Right lobe of liver (tissue), 6 donors: ENCODE measurements at places on chromosomes 12 and 14. TPM values are rescaled to one million over a fixed set of nuclear protein-coding genes. Genes with fewer than 3 reads are reported as not detected.

GRCh38 chr14:22438742-22439141 is 150.3 kb downstream of the DAD1 start:
- no peak for DNase-seq

DNA sequence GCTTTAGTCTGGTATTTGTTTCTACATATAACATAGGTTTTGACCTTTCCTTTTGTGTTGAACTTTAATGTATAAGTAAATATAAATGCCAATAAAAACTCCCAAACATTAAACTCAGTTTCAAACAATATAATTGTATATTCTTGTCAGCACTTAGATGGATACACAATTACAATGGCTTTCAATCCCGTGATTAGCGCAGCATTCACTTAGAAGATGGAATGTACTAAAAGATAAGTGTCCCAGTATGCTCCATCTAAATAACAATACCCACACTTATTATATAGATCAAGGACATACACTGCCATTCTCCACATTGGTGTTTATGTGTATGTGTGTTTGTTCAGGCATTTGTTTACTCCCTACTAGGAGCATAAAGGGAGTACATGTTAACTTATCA is 193.1 kb downstream of the SOX5 start:
- DNase-seq = no peak

GRCh38 chr14:34059037-34059924 is 108.4 kb upstream of the EGLN3 start:
- no peak for DNase-seq

DPPA3 gene
- not detected for total RNA-seq

CLEC6A gene
- total RNA-seq = not detected

FOXG1 gene
- total RNA-seq = not detected

DNA sequence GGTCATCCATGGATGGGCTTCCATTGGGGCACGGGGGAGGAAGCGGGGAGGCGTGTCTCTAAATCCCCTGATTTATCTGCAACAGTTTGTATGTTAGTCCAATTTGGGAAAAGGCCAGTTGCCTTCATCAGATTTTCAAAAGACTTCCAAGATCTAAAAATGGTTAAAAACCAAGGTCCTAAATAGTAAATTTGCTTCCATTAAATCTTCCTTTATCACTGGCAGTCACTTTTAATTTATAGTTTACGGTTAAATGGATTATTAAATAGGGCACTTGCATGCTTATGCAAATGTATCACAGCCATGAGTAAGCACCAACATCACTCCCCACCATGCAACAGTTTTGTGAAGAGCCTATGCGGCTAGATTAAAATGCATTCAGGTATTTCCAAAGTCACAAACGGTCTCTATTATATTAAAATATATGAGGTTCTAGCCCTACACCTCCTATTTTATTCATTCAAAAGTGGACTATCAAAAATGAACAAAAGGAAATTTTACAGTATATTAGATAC is 108.2 kb upstream of the GPHB5 start:
- DNase-seq = no peak

- no peak for DNase-seq
Measured at GRCh38 chr12:102374190-102374589, 106.2 kb downstream of the IGF1 start.

GRCh38 chr14:85731186-85731585 is 201.2 kb downstream of the FLRT2 start:
- DNase-seq = no peak

TBX3 gene
- total RNA-seq = 21.3 TPM

DNA sequence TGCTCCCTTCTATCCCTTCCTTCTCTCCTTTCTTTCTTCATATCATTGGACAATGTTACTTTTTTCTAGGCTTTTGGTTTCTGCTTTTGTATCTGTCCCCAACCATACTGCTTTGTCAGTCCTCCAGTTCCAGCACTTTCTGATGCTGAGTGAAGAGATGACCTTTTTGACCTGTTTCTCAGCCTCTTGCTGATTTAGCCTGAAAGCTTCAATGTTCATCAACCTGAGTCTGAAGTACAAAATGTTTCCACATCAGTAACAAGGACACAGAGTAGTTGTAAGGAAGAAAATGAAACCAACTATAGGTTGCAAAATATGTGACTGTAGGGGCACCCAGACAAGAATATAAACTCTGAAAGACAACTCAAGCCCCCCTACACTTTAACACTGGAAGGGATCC is 25.2 kb upstream of the AKAP6 start:
- no peak for DNase-seq

GNPTAB gene
- total RNA-seq = 13.3 TPM

DNA sequence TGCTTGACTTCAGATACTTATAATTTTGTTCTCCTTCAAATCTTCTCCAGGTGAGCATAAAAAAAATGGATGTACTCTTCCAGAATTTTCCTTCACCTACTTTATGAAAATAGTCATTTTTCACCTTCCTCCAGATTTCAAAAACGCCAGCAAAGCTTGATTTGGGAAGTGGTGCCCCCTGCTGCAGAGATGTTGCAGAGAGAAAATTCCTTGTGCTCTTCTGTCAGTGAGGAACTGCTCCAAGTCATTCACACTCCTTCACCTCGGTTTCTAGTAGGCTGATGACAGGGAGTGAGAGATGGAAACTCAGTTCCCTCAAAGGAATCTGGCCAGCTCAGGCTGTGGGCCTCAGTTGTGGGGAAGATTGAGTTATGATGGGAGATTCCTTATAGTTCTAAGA is 24.2 kb upstream of the RNASE3 start:
- DNase-seq = no peak
